ENCODE measurements at places on chromosomes 7 and 10.

DNA sequence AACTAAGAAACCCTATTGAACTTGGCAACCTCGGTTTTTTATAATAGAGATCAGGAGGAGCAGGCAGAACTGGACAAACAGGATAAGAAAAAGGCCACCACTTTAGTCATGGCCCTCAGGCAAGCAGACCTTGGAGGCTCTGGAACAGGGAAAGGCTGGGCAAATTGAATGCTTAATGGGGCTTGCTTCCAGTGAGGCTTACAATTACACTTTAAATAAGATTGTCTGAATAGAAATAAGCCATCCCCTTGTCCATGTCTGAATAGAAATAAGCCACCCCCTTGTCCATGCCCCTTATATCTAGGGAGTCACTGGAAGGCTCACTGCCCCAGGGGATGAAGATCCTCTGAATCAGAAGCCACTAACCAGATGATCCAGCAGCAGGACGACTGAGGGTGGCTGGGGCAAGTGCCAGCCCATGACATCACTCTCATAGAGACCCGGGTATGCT, 40.6 kb downstream of the AKR1B15 start:
- H3K36me3 ChIP-seq = no peaks in the 10 kb centered on the region
- H3K4me3 ChIP-seq = no peak overlapping the region

GRCh38 chr10:114499630-114500190, 95.4 kb upstream of the AFAP1L2 start:
- no peaks in the 10 kb centered on the region for H3K4me1 ChIP-seq
- H3K36me3 ChIP-seq = peaks cover 11% of the 10 kb centered on the region
- H3K27ac ChIP-seq = no peak overlapping the region
- no peak overlapping the region for H3K4me3 ChIP-seq

DNA sequence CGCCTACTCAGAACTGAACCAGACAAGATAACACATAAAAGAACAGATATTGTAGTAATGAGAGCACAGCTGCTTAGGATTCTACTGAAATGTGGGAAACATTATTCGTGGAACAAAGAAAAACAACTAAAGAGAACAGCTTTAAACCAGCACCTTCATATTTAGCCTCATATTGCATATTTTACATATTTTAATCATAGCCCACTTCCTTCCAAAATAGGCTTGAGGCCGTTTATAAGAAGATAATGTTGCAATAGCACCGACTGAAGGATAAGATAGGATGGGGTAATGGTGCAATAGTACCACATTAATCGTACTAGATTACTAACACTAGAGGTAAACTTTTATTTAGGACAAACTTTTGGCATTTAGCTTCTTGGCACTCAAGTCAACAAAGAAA, 71.3 kb downstream of the KCND2 start:
- no peak overlapping the region for H3K27ac ChIP-seq
- no peaks in the 10 kb centered on the region for H3K4me1 ChIP-seq
- H3K4me3 ChIP-seq = no peak overlapping the region
- H3K27me3 ChIP-seq = no peaks in the 10 kb centered on the region
- DNase-seq = no peak

DNA sequence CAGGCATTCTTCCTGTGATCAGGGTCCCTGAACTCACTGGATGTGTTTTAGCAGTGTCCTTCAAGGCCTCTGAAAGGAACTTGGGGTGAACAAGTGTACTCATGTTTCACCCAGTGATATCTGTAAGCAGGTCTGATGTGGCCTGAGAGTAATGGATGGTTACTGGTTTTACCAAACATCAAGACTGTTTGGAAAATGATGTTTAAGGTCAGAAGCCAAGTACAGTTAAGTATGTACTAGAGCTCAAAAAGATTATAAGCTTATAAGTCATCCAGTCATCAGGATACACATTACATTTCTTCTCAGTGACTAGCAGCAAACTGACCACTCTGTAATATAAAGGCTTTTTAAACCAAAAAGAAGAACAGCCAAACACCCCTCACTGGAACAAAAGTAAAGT, 79.8 kb upstream of the PTN start:
- H3K27me3 ChIP-seq = no peaks in the 10 kb centered on the region
- no peaks in the 10 kb centered on the region for H3K4me1 ChIP-seq
- H3K36me3 ChIP-seq = no peaks in the 10 kb centered on the region
- H3K4me3 ChIP-seq = no peak overlapping the region

- peak; percentile 60 for DNase-seq
- H3K36me3 ChIP-seq = no peaks in the 10 kb centered on the region
- peaks cover 36% of the 10 kb centered on the region for H3K4me1 ChIP-seq
- H3K4me3 ChIP-seq = no peak overlapping the region
- no peaks in the 10 kb centered on the region for H3K27me3 ChIP-seq
Observed at GRCh38 chr7:76310102-76310957, 7.9 kb downstream of the HSPB1 start.

- no peak overlapping the region for H3K4me3 ChIP-seq
- H3K27ac ChIP-seq = no peak overlapping the region
- H3K27me3 ChIP-seq = no peaks in the 10 kb centered on the region
Observed at GRCh38 chr10:85193796-85194195, 865.4 kb downstream of the CCSER2 start.

DNA sequence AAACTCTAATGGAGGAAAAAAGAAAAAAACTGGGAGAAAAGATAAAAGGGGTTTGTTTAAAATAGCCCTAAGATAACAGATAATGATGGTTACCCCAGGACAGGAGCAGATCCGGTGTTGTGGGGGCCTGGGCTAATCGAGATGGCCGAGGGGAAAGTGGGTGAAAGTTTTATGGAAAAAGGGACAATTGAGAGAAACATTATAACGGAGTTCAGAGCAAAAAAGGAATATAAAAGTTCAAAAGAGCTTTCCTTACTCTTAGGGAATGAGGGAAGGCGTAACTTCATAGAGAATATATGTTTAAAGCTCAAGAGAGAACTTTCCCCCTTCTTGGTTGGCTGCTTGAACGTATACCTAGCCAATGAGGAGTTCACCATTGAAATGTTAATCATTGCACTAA, 131.4 kb downstream of the BAMBI start:
- peaks cover 19% of the 10 kb centered on the region for H3K4me1 ChIP-seq
- H3K27ac ChIP-seq = no peak overlapping the region
- H3K36me3 ChIP-seq = no peaks in the 10 kb centered on the region
- no peaks in the 10 kb centered on the region for H3K27me3 ChIP-seq
- no peak overlapping the region for H3K4me3 ChIP-seq

DNA sequence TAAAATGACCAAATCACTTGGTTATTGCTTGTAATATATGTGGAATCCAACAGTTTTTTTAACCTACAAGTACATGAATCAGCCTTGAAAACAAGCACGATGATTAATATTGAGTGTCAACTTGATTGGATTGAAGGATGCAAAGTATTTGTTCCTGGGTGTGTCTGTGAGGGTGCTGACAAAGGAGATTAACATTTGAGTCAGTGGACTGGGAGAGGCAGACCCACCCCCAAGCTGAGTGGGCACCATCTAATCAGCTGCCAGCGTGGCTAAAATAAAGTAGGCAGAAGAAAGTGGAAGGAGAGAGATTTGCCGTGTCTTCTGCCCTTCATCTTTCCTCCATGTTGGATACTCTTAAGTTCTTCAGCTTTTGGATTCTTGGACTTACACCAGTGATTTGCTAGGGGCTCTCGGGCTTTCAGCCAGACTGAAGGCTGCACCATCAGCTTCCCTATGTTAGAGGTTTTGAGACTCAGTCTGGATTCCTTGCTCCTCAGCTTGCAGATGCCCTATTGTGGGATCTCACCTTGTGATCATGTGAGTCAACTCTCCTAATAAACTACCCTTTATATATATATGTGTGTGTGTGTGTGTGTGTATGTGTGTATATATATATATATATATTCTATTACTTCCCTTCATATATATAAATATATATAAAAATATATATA, 118.4 kb upstream of the WDR11 start:
- no peak overlapping the region for H3K4me3 ChIP-seq
- no peak overlapping the region for H3K27ac ChIP-seq
- no peak for DNase-seq
- H3K36me3 ChIP-seq = no peaks in the 10 kb centered on the region
- no peaks in the 10 kb centered on the region for H3K4me1 ChIP-seq

GRCh38 chr7:109062798-109063197, 493.1 kb downstream of the DNAJB9 start:
- no peak overlapping the region for H3K4me3 ChIP-seq
- no peak for DNase-seq
- no peak overlapping the region for H3K27ac ChIP-seq
- H3K27me3 ChIP-seq = no peaks in the 10 kb centered on the region

GRCh38 chr10:28959850-28960501, 282.7 kb downstream of the BAMBI start:
- H3K27me3 ChIP-seq = no peaks in the 10 kb centered on the region
- no peak for DNase-seq
- no peaks in the 10 kb centered on the region for H3K4me1 ChIP-seq
- H3K36me3 ChIP-seq = no peaks in the 10 kb centered on the region

- no peaks in the 10 kb centered on the region for H3K4me1 ChIP-seq
- no peaks in the 10 kb centered on the region for H3K27me3 ChIP-seq
- no peak for DNase-seq
- no peaks in the 10 kb centered on the region for H3K36me3 ChIP-seq
Observed at GRCh38 chr10:77801474-77802161, 124.9 kb downstream of the DLG5 start.

- H3K27ac ChIP-seq = no peak overlapping the region
- no peak for DNase-seq
- no peaks in the 10 kb centered on the region for H3K36me3 ChIP-seq
- H3K4me3 ChIP-seq = no peak overlapping the region
Observed at GRCh38 chr10:30813872-30814481, 184.4 kb upstream of the LYZL2 start.

GRCh38 chr7:92155108-92155739, 20.9 kb upstream of the CYP51A1 start:
- no peak overlapping the region for H3K4me3 ChIP-seq
- no peaks in the 10 kb centered on the region for H3K27me3 ChIP-seq
- no peak for DNase-seq

DNA sequence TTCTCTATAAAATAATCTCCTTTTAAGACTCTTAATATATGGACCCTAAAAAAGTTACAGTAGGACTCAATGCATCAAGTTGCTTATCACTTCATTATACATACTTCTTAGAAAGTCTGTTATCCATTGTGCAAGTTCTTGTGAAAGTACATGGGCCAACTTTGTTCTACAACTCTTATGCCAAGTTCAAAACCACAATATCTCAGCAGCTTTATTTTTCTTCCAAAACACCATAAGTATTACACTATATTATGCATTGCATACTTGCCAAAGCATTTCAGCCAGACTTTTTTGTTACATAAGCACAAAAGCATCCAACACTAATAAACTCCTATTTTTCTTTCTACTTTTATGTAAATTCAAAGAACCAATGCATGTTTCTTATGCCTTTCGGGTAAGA, 94.4 kb downstream of the AHR start:
- no peaks in the 10 kb centered on the region for H3K36me3 ChIP-seq
- no peaks in the 10 kb centered on the region for H3K4me1 ChIP-seq
- no peaks in the 10 kb centered on the region for H3K27me3 ChIP-seq
- no peak overlapping the region for H3K4me3 ChIP-seq

GRCh38 chr7:120724448-120724847, 133.5 kb downstream of the TSPAN12 start:
- H3K36me3 ChIP-seq = no peaks in the 10 kb centered on the region
- no peak for DNase-seq
- H3K4me3 ChIP-seq = no peak overlapping the region
- no peak overlapping the region for H3K27ac ChIP-seq
- no peaks in the 10 kb centered on the region for H3K4me1 ChIP-seq
- H3K27me3 ChIP-seq = no peaks in the 10 kb centered on the region

DNA sequence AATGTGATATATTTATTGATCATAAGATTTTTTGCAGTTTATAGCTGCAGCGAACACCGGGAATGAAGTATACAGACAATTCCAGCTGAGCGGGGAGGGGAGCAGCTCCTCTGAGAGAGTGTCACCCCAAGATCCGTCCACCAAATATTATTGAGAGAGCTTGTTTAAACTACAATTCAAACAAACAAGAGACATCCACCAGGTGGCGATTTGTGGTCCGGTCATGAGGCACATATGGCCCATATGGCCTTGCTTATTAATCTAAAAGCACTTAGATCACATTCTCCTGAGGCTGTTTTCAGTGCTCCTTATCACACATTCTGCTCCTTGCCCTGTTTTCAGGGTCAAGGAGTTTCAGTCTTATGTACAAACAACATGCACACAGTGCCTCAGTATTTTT, 83.1 kb downstream of the THSD7A start:
- H3K27me3 ChIP-seq = no peaks in the 10 kb centered on the region
- H3K4me1 ChIP-seq = no peaks in the 10 kb centered on the region
- no peak for DNase-seq
- no peaks in the 10 kb centered on the region for H3K36me3 ChIP-seq
- H3K4me3 ChIP-seq = no peak overlapping the region

- no peak for DNase-seq
- H3K4me3 ChIP-seq = no peak overlapping the region
- H3K27ac ChIP-seq = peak overlapping the region; percentile 73
- peaks cover 76% of the 10 kb centered on the region for H3K4me1 ChIP-seq
Observed at GRCh38 chr10:31353574-31353973, 34.6 kb downstream of the ZEB1 start.

DNA sequence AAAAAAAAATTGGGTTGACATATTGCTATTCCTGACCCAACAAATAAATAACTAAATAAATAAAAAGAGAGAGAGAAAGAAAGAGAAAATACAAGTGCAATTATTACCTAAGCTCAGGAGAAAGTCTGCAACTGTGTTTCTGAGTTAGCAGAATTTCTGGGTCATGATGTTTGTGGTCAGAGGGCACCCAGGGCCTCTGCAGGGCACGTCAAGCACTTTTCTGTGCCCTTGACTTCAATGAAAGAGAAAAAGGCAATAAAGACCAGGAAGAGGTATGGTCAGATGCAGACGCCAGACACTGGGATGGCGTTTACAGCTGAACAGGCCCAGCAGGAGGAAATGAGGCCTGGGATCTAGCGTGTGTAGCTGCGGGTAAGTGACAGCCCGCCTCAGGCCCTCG, 160.9 kb upstream of the GDF10 start:
- no peak overlapping the region for H3K4me3 ChIP-seq
- DNase-seq = no peak
- no peaks in the 10 kb centered on the region for H3K36me3 ChIP-seq
- H3K27ac ChIP-seq = no peak overlapping the region

GRCh38 chr10:3960496-3960895, 175.5 kb upstream of the KLF6 start:
- H3K4me3 ChIP-seq = no peak overlapping the region
- H3K27ac ChIP-seq = no peak overlapping the region
- H3K27me3 ChIP-seq = no peaks in the 10 kb centered on the region

- peak overlapping the region; percentile 78 for H3K27ac ChIP-seq
- no peak overlapping the region for H3K4me3 ChIP-seq
- no peaks in the 10 kb centered on the region for H3K36me3 ChIP-seq
- H3K4me1 ChIP-seq = peaks cover 26% of the 10 kb centered on the region
- no peaks in the 10 kb centered on the region for H3K27me3 ChIP-seq
Observed at GRCh38 chr10:73916761-73917470, 6.0 kb downstream of the PLAU start.

GRCh38 chr10:94002156-94002555, 8.4 kb downstream of the PLCE1 start:
- H3K4me3 ChIP-seq = no peak overlapping the region
- DNase-seq = peak; percentile 85
- peaks cover 30% of the 10 kb centered on the region for H3K4me1 ChIP-seq
- H3K27me3 ChIP-seq = no peaks in the 10 kb centered on the region

- H3K4me1 ChIP-seq = no peaks in the 10 kb centered on the region
- H3K27me3 ChIP-seq = no peaks in the 10 kb centered on the region
- no peak overlapping the region for H3K4me3 ChIP-seq
- DNase-seq = no peak
Observed at GRCh38 chr10:52807803-52808202, 35.2 kb upstream of the MBL2 start.

Measured in gastrocnemius medialis (tissue), 4 donors.